Lung microvascular endothelial cell (primary cell): ENCODE measurements at places on chromosomes 11 and 22.
A peak's percentile ranks its signal among the peaks of the same experiment; 100 is the strongest.

GRCh38 chr22:32745996-32746322 lies 55.5 kb upstream of the TIMP3 start:
- no peak for DNase-seq

- peak; percentile 33 for DNase-seq
Observed at GRCh38 chr11:117179048-117179999, 781 bp downstream of the SIDT2 start.

GRCh38 chr11:82907371-82907770 lies 5.8 kb downstream of the DDIAS start:
- DNase-seq = no peak

- peak; percentile 11 for DNase-seq
Observed at GRCh38 chr22:41681616-41682015, 7.1 kb downstream of the SNU13 start.

DNA sequence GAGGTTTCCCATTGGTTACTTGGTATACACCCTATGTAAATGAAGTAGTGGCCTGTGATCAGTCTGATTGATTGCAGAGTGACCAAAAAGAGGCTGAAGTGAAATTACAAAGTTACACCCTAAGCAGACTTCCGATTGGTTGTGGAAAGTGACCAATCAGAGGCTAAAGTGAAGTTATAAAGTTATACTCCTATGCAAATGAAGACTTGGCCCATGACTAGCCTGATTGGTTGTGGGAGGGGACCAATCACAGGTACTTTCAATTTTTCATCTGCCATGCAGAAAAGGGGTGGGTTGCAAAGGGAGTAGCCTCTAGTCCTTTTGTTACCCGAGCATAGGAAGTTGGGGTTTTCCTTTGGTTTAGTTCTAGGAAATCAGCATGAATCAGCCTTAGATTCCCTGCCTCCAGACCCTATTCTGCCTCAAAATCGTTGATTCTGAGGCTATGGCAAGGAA lies 18.1 kb upstream of the CSTF3 start:
- peak; percentile 92 for DNase-seq

GRCh38 chr22:36544107-36544620 lies 15.2 kb upstream of the EIF3D start:
- no peak for DNase-seq

- no peak for DNase-seq
Observed at GRCh38 chr11:71158936-71159335, 93.4 kb downstream of the SHANK2 start.

- DNase-seq = no peak
Observed at GRCh38 chr11:1283091-1283511, 26.3 kb downstream of the TOLLIP start.

GRCh38 chr11:112525270-112525669 lies 264.6 kb upstream of the PLET1 start:
- DNase-seq = peak; percentile 87

DNA sequence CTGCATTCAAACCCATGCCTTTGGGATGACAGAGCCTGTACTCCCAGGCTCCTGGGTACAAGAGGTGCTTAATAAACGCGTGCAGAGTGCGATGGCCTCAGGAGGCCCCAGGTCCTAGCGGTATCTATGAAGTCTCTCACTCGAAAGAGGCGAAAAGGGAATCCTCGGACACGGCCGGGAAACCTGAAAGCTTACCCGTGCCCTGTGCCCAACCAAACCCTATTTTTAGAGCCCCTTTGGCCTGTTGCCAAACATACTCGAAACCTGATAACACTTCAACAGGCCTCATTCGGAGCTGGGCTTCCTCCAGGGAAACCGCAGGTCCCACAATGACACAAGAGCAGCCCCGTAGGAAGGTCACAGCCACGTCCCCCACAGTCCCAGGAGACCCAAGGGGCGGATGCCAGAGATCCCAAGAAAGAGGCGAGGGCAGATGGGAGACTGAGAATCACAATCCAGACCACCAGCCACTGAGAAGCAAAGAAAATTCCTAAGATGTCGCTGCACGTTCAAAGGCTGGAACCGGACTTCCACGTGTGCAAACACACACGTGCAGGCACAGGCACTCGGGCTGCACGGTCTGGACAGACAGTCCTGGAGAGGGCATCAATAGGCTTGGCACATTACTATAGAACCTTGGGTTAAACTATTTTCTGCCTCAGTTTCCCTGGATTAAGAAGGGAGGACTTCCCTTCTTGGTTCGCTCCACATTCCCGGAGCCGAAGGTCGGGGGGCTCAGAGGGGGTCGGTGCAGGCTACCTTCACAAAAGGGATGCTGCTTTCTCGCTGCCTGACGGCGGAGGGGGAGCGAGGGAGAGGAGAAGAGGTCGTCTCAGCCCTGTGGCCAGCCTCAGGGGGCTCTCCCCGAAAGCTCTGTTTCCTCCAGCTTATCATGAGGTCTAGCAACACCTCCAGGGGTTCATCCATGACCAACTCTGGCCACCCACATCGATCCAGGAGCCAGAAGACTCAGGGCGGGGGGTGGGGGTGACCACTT lies 8.2 kb downstream of the PDGFB start:
- DNase-seq = peak; percentile 49

DNA sequence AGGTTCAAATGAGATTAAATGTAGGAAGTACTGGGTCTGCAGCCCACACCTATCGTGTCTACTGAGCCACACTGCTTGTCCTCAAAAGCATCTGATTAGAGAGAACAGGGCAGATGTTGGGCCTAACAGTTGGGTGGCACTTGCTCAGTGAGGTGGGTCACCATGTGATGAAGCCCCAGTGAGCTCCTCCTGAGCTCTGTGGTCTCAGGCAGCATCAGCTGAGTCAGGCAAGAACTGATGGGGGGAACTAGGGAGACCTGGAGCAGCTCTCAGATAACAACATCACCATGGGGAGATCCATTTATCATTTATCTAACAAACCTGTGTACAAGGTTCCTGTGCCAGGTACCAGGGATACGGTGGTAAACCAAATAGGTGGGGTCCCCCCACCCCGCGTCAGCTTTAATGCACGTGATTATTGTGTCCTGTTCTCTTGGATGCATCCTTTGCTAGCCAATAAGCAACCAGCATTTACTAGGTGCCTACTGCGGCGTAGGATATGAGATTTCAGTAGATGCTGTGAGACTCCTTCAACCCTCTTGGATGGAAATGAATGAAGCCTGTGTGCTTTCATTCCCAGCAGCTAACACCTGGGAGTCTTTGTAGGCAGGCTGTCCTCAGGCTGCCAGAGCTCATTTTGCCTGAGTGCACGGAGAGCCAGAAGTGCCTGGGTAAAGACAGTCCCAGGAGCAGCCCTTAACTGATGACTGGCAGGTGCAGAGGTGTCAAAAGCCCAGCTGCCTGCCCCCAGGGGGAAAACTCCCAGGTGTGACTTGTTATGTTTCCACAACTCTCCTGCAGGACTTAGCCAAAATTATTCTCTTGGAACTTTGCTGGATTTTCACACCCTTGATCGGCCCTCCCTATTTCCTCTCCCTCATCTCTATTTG lies 73.6 kb upstream of the NARS2 start:
- DNase-seq = no peak

- DNase-seq = peak; percentile 43
Observed at GRCh38 chr11:2533587-2534133, 88.9 kb downstream of the KCNQ1 start.

- no peak for DNase-seq
Observed at GRCh38 chr11:98720951-98721350, 299.8 kb upstream of the CNTN5 start.

DNA sequence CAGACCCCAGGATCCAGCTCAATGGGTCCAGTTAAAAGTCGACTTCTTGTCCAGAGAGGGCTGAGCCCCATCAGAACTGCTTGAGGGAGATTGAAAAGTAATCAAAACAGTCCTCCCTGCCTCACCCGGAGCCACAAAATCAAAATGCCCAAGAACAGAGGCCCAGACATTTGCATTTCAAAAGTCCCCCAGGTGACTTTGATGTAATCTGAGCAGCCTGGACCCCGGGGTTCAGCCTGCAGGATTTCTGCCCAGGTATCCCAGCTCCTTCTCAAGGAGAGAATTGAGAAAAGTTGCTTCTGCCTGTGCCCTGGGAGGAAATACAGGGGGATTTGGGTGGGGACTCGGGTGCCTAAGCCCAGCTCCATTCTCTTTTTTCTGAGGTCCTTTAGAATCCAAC lies 1385.0 kb downstream of the TBC1D22A start:
- DNase-seq = no peak

- DNase-seq = no peak
Observed at GRCh38 chr11:61580271-61580888, 496 bp downstream of the SYT7 start.

DNA sequence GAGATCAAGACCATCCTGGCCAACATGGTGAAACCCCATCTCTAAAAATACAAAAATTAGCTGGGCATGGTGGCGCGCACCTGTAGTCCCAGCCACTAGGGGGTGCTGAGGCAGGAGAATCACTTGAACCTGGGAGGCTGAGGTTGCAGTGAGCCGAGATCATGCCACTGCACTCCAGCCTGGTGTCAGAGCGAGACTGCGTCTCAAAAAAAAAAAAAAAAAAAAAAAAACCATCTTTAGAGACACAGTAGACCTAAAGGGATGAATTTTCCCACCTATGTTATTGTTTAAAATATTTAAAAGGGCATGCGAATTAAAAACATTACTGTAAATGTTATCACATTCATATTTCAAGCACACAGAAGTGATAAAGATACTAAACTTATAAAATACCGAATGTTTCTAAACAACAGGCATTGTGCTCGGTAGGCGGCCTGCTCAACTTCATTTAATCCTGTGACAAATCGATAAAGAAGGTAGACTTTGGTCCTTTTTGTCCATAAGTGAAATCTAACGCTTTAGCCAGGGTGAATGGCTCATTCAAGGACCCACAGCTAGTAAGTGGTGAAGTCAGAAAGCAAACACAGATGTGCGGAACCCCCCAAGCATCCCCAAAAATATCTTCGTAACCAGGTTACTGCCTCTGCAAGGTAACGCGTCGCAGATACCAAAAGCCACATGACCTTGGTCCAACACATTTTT lies 16.1 kb downstream of the NCAPD3 start:
- DNase-seq = peak; percentile 42

DNA sequence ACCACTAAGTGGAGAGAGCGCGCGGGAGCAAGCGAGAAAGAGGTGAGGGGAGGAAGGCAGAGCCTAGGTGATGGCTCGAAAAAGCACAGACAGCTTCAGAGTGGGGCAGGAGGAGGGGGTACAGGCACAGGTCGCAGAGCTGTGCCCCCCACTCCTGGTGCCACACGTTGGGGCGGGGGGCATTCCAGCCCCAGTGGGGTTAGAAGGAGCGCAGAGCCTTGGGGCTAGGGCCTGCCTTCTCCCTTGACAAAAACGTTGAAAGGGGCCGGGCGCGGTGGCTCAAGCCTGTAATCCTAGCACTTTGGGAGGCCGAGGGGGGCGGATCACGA lies 41.6 kb upstream of the ISX start:
- no peak for DNase-seq

DNA sequence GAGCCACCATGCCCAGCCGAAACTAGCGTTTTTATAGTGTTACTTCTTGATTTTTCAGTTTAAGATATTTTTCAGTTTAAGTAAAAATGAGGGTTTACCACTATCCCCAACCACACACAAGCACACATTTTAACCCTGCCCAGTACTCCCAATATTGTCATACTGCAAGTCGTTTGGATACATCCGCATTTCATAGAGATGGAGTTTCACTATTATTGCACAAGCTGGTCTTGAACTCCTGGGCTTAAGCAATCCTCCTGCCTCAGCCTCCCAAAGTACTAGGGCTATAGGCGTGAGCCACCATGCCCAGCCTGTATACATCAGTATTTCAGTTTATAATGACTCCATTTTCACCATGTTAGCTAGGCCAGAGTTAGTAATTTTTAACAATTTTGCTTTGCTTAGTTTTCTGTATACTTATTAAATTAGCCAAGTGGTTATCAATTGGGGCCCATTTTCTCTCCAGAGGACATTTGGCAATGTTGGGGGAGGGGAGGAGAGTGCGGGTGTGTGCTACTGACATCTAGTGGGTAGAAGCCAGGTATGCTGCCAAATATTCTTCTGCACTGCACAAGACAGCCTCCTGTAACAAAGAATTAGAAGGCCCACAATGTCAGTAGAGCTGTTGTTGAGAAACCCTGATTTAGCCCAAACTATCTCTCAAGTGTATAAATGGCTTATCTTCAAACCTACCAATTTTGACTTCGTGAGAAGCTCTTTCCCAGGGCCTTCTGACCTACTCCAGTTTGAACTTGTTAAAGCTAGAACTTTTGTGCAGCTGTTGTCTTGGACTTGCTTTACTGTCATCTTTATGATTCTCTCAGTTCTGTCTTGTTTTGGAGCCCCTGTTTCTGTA lies 7.3 kb downstream of the USP47 start:
- peak; percentile 75 for DNase-seq

DNA sequence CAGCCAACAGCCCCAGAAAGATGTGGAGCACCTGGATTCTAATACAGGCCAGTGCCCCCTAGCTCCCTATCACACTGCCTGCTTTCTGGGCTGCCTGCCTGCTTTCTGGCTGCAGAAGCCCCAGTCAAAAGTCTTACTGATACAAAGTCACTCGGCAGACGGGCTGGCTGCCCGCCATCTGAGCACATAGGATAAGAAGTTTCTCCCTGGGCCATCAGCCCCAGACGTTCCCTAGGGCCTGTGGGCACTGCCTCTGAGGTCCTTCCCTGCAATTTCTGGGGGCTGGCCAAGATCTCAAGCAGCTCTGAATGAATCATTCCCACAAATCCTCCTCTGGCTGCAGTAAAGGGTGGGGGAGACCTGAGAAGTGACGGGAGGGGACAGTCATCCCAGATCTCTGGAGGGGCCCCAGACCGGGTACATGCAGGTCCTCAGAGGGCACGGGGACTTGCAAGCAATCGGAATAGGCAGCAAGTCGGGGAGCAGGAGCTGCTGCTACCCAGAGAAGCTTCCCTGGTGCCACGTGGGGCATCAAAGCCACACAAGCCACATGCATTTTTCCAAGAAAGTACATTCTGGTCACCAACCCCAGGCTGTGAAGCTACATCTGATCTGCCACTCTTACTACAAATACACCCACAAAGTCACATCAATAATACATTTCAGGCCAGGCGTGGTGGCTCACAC lies 4.7 kb downstream of the TPST2 start:
- DNase-seq = peak; percentile 70

- DNase-seq = no peak
Observed at GRCh38 chr22:27004434-27004833, 347.0 kb downstream of the MIAT start.

DNA sequence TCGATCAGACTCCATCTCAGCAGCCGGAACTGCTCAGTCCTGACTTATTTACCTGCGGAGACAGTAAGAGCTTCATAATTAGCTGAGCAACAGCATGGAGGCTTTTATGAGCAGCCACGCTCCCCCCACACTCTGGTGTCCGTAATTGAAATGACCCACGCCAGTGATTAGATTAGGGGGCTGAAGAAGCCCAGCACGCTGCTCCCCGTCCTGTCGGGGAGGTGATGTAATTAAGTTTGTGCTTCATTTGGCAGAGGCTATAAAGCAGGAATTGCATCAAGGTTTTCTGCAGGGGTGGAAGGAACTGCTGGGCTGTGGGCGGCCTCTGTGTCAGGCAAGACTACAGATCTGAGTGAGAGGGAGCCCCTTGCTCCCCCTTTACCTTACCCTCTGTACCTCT lies 22.8 kb upstream of the HTR3A start:
- DNase-seq = no peak
